ENCODE measurements at places on chromosomes 7 and 10.

DNA sequence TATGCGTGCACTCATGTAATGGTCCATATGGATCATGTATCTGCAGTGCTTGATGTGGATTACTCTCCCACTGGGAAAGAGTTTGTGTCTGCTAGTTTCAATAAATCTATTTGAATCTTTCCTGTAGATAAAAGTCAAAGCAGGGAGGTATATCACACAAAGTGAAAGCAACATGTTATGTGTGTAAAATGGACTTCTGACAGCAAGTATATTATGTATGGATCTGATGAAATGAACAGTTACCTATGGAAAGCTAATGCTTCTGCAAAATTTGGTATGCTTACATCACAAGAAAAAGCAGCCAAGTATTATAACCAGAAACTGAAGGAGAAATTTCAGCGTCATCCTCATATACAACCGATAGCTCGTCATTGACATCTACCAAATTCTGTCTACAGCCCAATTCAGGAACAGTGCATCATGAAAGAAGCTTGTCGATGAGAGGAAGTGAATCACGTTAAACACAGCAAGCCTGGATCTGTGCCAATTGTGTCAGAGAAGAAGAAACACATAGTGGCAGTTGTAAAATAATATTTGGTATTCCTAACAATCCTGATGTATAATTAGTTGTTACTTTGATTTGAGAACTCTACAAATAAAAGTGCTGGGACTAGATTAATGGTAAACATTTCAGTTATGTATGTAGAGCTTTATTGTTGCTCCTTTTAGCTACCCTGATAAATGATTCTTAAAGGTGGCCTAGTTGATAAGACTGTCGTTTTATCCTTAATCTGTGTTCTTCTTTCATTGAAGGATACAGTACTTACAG is 14.2 kb upstream of the SYPL1 start:
- DNase-seq = no peak

GRCh38 chr7:27873981-27874957 is 134.3 kb downstream of the TAX1BP1 start:
- no peak for DNase-seq

GRCh38 chr7:93889261-93889660 is 1.3 kb downstream of the TFPI2 start:
- DNase-seq = no peak

GRCh38 chr10:31677195-31678138 is 251.2 kb downstream of the ARHGAP12 start:
- DNase-seq = no peak

- no peak for DNase-seq
Measured at GRCh38 chr7:120160166-120160565, 112.8 kb upstream of the KCND2 start.

DNA sequence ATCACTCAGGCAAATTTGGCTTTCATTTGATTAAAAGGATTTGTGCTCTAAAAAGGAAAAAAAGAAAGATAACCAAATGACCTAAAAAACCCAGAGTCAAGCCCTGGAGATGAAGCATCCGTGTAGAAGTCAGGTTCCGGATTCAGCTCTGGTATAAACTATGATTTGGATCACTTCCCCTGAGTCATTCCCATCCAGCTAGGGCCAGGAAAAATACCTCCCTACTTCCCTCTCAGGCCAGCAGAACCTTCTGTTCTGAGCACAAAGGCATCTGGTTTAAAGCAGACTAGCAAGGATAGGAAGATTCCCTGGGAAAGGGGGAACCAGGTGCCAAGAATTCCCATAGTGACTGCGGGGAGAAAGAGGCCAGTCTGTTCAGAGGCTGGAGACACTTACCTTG is 25.7 kb upstream of the NDST2 start:
- DNase-seq = no peak

DNA sequence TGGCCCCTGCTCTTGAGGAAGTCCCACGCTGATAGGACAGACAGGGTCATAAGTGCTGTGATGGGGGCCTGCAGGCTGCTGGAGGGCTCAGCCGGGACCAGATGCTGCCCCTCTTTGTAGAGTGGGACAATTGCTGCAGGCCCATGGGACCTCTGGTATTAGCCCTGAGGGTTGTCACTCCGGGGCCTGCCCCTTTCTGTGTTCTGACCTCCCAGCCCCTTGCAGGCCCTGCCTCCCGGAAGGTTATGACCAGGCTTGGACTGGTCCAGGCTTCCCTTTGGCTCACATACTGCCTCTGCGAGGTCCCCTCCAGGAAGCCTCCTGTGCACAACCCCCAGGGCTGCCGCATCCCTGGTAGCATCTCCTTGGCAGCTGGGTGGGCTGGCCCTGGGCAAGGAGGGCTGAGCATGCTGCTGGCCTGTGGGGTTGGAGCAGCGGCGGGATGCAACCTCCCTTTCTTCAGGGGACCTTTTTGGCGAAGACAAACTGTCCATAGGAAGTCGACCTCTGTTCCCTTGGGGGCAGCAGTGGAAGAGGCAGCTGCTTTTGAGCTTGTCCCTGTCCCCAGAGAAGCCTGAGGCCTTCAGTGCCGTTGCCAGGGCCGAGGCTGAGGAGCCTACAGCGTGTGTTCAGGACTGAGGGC is 8.8 kb downstream of the LIMK1 start:
- peak; percentile 34 for DNase-seq

GRCh38 chr10:114499630-114500190 is 95.4 kb upstream of the AFAP1L2 start:
- no peak for DNase-seq
